ENCODE measurements at places on chromosomes 12 and 14.

- no peak for DNase-seq
These were observed 4.6 kb downstream of the SIX1 start for GRCh38 chr14:60644666-60645065.

DNA sequence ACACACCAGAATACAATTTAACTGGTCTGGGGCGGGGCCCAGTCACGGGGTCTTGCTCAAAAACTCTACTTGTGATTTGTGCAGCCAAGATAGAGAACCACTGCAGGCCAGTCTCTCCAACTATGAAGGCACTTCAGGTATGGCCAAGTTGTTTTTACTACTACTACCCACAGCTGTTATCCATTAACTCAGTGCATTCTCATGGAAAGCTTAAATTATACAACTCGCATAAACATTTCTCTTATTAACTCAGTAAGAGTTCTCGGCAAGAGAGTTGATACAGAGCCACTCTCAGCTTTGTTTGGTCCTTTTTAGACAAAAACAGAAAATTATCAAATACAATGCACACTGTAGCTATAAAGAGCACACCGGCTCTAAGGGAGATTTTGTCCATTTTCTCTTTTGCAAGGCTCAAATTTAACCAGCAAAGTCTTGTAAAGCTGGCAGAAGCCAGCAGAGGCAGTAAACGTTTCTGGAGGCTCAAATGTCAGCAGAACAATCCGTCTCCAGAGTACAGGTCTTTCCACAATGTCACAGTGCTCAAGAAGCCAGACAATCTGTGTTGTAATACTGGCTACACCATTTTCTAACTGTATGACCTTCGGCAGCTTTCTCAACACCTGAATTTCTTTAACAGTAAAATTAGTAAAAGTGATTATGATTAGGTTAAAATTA is 85.9 kb downstream of the PTGER2 start:
- DNase-seq: no peak

DNA sequence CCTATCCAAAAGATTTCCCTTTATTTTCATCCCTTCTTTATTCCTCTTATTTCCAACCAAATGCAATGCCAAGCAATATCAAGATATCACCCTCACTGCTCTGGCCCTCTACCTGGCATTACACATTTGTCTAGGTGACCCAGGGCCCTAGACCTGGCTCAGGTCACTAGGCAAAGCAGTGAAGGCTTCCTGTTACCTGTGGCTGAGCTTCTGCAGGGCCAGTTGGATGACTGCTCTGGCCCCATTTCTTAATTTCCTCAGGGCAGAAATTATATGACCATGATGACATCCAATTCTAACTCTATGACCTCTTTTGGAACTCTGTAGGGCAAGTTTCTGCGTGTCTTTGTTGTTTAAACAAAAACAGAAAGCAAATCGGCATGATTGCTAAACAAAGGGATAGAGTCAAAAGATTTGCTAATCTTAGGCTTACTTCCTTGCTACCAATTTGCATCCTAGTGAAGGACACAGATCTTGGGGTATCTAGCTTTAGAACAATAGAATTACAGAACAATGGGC is 7.4 kb upstream of the CCDC198 start:
- DNase-seq: no peak

DNA sequence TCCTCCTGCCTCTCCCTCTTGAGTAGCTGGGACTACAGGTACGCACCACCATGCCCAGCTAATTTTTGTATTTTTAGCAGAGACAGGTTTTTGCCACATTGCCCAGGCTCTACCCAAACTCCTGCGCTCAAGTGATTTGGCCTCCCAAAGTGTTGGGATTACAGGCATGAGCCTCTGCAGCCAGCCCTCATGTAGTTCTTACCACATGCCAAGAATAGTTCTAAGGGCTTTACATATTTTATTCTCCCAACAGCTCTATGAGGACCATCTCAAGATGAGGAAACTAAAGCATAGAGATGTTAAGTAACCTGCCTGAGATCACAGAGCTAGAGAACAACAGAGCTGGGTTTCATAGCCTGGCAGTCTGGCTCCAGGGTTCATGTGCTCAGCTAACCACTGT is 37.9 kb upstream of the ALDH2 start:
- no peak for DNase-seq

DNA sequence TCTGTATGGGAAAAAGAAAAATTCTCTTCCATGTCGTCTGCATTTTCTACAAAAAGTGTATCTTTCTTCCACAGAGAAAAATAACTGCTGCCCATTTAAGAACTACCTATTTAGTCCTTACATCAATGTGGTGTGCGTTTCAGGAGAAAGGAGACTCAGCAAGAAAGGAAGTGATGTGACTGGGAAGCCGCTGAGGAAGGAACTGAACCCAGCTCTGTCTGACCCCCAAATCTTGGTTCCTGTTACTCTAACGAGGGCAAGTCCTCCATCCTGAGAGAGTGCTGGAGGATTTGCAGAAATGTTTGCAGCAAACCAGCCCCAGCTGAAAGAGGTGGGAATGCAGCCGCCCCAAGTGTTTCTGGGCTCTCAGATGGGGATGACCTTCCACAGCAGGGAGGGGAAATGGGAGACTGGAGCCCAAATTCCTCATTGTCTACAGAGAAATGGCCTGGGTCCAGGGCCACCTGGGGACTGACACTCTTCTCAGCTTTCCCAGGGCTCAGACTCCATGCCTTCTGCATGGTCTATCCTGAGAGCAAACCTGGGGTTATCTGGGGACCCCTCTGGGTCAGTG is 6.7 kb upstream of the MLEC start:
- DNase-seq: no peak

DNA sequence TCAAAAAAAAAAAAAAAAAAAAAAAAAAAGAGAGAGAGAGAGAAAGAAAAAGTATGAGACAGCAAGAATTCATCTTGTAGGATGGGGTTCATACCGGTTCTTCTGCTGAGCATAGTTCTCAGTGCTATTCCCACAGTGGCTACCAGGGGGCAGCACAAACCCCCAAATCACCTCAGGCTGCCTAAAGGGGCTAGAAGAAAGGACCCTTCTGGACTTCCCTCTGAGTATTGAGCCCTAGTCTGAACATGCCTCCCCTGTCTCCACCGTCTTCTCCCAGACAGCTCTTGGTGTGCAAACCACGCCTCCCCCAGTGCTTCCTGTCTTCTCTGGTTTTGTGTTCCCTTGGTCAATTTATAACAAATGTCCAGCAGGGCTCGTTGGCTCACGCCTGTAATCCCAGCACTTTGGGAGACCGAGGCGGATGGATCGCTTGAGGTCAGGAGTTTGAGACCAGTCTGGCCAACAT is 31.3 kb upstream of the SMUG1 start:
- no peak for DNase-seq

DNA sequence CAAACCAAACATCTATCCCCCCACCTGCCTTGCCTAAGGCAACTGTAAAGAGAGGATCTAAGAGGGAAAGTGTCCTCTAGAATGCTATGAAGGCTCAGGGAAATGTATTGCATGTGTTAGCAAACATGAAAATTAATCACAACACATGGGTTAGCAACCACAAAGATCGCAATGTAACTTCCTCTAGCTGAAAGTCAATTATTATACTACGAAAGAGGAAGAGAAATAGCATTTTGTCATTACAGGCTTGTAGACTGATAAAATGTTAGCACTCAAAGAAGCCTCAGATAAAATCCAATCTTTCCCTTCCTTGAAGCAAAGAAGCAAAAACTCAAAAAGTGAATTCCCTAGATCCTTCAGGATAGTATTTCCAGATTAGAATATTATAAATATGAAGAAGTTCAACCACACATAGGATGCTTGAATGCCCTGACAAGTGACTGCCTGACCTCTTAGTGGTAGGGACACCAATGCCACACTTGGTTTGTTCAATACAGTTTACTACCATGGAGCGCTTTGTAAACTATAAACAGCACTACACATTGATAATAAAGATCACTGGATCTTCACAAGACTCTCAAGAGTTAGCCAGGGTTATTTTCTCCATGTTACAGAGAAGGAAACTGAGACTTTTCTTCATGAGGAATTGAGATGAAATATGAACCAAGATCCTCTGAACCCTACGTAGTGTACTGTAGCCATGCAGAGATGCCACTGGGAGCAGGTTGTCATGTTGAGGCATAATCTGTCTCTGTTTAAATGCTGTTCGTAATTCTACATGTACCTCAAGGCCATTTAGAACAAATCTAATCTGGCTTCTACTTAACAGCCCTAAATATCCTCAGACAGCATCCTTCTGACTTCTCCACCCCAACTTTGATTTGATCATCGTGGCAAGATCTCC is 100.7 kb downstream of the ITPR2 start:
- no peak for DNase-seq
